ENCODE measurements at places on chromosomes 7 and 10.

GRCh38 chr10:24174014-24174413, 34.9 kb upstream of the KIAA1217 start:
- no peak for DNase-seq

- peak; percentile 93 for DNase-seq
These were observed 114.6 kb downstream of the DNAJC1 start for GRCh38 chr10:21888959-21889358.

GRCh38 chr7:149293338-149293737, 31.3 kb downstream of the ZNF783 start:
- DNase-seq: no peak

- DNase-seq: no peak
These were observed 582.2 kb upstream of the ZWINT start for GRCh38 chr10:56943221-56943755.

DNA sequence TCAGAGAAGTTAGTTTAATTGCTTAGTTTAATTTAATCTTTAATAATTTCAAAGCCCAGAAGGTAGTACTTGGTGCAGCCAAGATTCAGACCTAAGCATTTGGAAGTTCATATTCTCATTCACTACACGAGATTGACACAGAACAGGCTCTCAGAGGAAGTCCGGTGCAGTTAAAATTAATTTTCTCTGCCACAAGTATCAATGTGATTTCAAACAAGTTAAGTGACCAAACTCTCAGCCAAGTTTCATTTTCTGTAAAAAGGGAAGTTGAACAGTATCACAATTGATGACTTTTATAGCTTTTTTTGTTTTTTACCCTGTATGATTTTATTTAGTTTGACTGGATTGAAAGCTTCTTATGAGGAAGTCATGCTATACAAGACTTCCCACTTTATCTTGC, 1494.9 kb upstream of the LRRTM3 start:
- no peak for DNase-seq

DNA sequence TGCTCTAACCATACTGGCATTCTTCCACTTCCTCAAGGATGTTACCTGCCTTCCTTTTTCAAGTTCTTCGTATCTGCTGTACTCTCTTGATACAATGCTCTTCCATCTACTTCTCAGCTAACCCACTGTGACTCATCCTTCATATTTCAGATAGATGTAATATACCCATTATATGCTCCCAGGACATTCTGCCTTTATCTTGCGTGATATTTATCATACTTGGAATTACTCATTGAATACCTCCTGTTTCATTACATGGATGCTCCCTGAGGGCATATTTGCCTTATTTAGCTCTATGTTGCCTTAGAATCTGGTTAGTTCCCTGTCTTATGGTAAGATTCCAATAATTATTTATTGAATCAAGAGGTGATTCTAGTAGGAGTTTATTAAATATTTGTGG, 706.4 kb downstream of the SORCS3 start:
- no peak for DNase-seq

DNA sequence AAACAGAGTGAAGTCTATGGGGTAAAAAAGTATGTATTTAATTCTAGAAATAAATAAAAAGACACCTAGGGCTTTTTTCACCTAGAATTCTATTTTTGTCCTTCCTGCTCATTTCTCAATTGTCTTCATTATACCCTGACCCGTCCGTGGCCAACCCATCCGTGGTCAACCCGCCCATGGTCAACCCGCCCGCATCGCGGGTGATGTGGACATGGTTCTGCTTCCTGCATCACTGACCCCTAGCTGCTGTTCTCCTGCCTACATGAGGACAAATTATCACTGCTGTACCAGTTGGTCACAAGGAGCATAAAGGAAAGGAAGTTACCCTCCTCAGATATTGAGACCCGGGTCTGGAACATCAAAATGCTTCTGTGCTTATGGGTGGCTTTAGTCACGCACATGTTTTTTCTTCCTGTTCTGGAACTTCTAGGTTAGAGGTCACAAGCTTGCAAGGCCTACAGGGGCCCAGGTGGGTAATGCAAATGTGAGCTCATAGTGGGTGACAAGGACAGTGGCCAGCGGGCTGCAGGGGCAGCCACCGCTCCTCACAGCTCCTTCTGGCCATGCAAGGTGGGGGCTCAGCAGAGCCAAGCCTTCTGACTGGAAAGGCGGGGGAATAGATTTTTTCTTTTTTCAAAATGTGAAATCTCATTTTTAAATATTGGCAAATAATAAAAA, 15.5 kb downstream of the CAMK2G start:
- no peak for DNase-seq

- no peak for DNase-seq
These were observed 1.7 kb upstream of the MCU start for GRCh38 chr10:72690071-72690755.

GRCh38 chr10:9561821-9562505, 1455.7 kb upstream of the CELF2 start:
- no peak for DNase-seq

DNA sequence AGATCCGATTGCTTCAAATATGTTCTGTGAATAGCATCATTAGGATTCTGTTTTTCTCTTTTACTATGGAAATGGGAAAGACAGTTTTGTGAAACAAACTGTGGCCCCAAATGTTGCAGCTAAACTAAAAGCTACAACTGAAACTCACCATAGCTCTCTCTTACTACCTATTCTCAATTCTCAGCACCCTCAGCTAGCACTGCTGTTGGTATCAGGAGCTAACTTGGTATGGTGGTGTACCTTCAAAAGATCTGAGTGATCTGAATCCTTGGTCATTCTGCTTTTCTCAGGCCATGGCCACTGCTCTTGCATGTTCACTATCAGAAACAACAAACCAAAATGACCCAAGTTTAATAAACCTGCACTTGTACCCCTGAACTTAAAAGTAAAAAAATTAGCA, 1208.0 kb downstream of the SORCS1 start:
- DNase-seq: no peak

- DNase-seq: no peak
These were observed 68.7 kb upstream of the AASS start for GRCh38 chr7:122212754-122213153.

- no peak for DNase-seq
These were observed 24.9 kb downstream of the STRA8 start for GRCh38 chr7:135258585-135258984.

- no peak for DNase-seq
These were observed 11.9 kb downstream of the RAB11FIP2 start for GRCh38 chr10:118034791-118035261.

DNA sequence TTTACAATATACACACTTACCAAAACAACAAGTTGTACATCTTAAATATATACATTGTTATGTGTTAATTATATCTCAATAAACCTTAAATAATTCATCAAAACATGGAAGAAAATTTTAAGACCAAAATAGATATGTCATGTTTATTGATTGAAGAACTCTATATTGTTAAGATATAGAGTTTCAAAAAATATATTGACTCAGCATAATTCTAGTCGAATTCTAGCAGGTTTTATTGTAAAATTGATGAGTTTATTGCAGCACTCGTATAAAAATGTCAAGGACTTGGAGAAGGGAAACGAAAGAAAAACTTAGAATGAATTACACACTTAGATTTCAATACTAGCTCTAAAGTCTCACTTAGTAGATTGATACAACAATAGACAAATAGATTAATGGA, 575.4 kb upstream of the SORCS1 start:
- no peak for DNase-seq

- no peak for DNase-seq
These were observed 20.4 kb upstream of the DPYSL4 start for GRCh38 chr10:132166216-132166950.

- no peak for DNase-seq
These were observed 52.3 kb upstream of the ZNF33B start for GRCh38 chr10:42690449-42691360.

DNA sequence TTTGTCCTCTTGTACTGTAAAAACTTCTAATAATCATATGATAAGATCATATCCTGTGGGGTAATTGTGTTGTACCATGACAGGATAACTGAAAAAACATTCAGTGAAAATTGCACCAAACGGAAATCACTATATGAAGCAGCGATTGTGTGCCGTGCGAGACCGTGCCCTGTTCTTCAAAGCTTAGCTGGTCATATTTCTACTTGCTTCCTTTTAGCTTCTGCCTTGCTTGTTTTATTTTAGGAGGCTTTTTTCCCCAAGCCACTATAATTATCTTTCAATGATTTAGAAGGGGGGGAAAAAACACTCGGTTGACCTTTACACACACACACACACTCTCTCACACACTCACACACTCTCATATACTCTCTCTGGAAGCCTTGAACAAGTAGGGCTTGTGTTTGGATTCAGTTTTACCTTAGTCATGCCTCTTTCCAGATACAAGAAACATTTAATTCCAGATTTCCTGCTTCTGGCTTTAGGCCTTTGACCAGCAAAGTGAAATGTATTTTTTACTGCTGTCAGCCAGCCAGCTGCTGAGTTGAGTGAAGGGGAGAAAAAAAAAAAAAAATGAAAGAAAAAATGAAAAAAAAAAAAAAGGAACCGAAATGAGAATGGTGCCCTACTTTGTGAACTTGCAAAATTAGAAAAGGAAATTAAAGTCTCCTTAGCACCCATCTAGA, 181.4 kb downstream of the ARID5B start:
- DNase-seq: peak; percentile 51

- no peak for DNase-seq
These were observed 59.0 kb upstream of the SORCS3 start for GRCh38 chr10:104581884-104582601.

GRCh38 chr10:9898633-9899395, 1118.9 kb upstream of the CELF2 start:
- DNase-seq: no peak

DNA sequence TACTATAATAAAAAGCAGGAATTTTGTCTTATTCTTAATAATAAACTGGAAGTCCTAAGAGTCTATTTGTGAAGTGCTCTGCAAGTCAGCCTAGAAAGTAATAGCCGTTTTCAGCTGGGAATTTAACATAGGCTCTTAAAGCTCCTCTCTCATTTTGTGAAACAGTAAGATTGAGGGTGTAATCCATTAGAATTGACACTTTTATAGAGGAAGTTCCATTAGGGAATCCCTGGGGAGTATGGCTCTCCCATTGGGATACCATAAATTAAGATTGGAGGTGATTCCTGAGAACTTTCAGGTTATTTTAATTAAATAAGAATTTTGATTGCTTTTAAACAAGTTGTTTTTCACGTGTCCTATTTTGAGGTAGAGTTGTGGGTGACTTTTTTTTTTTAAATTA, 68.0 kb downstream of the EXOC4 start:
- no peak for DNase-seq

- DNase-seq: no peak
These were observed 110.6 kb upstream of the SAMD8 start for GRCh38 chr10:75000748-75001321.

DNA sequence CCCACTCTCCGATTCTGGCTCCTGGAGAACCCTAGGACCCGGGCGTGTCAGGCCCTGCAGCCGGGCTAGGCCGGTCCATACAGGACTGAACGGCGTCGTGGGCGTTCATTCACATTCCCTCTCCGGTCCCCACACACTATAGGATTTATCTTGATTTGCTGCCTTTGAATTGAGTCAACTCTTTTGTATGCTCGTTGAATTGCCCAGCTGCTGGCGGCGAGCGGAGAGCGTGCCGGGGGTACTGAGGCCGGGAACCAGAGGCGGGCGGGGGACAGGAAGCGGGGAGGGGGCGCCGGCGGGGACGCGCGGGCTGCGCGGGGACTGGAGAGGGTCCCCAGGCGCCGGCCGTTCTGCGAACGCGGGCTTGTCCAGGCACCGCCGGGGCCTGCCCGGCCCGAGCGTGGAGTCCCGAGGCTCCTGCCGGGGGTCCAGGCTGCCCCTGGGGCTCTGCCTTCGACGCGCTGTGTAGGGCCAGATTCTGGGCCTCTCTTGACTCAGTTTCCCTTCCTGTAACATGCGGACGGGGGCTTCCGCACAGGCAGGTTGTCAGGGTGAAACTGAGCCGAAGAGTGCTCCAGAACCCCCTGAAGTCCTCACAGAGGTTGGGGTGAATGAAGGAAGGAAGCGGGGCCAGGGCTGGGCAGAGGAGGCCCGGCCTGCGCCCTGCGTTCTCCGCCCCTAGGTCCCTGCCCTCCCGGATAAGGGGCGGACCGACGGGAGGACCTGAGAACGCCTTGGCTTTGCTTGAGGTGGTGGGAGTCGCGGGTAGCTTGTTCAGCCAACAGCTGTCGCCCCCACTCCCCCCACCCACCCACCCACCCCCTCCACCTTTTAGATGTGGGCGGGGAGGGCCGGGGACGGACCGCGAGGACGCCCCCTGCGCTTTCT, 769 bp upstream of the ELFN1 start:
- no peak for DNase-seq
